ENCODE measurements at places on chromosomes 2 and 18.

- DNase-seq = no peak
Measured at GRCh38 chr2:177329064-177329463, 63.5 kb upstream of the AGPS start.

DNA sequence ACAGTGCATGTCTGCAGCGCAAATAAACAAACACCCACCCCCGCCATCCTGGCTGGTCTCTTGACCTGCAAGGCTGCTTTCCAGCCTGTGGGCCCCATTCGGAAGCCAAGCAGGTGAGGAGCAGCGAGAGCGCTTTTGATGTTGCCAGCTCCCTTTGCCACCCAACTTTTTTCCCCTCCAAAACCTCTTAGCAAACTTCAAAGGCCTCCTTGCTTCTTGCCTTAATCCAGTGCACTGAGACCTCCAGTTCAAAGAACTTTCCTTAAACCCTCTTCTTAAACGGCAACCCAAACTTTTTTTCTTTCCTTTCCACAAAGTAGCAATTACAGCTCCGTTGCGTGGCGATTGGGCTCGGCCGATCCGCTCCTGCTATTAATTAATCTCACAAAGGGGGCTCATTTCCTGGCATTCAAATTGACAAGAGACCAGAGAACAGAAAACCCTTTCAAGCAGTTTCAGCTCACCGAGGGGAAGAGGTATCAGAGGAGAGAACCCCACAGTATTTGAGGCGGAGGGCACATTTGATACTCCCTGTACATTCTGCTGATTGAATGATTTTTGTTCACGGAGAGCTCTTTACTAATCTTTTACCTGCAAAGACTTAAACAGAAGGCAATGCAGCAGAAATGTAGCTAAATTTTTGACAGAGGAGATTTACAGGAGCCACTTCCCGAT is 531.4 kb downstream of the TMEM182 start:
- DNase-seq = no peak

DNA sequence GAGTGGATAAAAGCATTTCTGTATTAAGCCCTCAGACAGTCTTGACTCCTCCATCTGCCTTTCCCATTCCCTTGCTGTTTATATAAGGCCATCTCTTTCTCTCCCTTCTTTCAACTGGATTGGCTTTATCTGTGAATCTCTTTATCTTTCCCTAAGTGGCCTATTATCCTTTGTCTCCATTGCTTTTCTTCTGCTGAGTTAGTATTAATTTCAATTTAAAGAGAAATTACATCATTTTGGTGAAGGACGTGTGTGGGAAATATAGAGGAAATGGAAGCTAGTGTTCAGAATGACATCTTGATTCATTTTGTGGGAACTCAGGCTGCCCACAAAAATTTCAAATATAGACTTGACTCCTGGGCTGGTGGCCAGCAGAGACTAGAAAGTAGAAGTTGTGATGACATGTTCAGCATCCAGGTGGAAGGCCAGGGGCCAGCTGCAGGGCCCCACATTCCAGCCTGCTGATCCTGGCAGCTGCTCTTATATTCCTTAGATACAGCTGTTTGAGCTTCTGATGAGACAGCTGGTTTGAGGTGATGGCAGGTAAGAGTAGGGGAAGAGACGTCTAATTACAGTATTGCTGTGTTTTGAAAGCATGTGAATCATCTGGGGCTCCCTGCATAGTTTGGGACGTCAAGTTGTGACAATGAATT is 52.3 kb downstream of the DIS3L2 start:
- DNase-seq = no peak

DNA sequence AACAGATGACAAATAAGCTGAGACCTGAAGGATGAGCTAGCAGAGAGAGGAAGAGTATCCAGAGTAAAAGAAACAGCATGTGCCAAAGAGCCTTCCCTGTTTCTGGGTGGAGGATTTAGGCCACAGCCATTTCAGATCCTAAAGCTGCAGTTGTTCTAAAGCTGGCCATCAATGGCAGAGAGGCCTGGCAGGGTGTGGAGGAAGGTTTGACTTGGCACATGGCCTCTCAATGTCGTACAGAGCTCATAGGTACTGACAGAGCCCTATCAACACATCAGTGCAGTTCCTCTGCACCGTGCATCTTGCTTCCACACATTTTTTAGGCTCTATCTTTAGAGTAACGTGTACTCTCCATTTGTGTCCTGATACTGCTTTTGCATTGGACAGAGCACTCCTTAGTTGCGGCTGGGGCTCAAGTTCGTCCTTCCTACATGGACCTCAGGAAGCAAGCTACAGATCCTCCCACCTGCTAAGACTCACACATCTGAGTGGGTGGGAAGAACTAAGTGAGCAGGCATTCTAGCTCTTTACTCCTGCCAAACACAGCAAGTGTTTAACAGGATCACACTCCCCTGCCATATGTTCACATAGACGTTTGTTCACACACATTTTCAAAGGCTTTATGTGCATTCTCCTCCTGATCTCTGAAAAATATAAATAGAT is 3.0 kb upstream of the CHMP3 start:
- DNase-seq = no peak
